ENCODE measurements at places on chromosomes 12 and 14.

GRCh38 chr12:123645878-123646277 is 12.2 kb downstream of the GTF2H3 start:
- DNase-seq: no peak

DNA sequence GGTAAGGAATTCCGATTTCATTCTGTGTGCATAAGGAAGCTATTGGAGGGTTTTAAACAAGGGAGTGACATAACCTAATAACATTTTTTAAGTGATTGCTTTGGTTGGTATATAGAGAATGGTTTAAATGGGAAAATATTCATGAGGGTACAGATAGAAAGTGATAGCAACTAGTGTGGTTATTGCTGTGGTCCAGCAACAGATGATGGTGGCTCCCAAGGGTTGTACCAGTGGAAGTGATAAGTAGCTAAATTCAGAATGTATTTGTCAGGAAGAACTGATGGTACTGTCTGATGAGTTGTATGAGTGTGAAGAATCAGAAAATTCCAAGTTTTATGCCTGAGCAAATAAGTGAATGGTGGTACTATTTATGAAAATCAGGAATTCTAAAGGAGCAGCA is 2.6 kb upstream of the CNOT2 start:
- DNase-seq: no peak

- no peak for DNase-seq
Observed at GRCh38 chr14:63654346-63654745, 12.7 kb upstream of the WDR89 start.

DNA sequence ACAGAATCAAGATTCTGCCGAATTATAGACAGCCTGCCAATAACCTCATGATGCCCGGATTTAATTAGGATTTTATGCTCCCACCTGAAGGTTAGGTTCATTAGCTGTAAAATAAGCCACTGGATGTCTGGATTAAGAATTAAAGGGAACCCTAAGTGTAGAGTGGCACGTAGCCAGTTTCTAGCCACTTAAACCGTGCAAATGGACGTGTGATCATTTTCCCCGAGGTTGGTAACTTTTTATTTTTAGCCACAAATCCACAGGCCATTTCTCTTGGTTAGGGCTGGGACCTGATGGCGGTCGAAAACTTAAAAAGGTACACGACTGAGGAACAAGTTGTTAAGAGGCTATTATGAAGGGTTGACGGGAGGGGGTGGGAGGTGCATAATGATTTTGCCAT is 127.3 kb upstream of the TMPO start:
- DNase-seq: no peak

- no peak for DNase-seq
Observed at GRCh38 chr12:89082370-89082753, 269.9 kb downstream of the DUSP6 start.

- no peak for DNase-seq
Observed at GRCh38 chr12:96422192-96422591, 22.0 kb upstream of the CDK17 start.

DNA sequence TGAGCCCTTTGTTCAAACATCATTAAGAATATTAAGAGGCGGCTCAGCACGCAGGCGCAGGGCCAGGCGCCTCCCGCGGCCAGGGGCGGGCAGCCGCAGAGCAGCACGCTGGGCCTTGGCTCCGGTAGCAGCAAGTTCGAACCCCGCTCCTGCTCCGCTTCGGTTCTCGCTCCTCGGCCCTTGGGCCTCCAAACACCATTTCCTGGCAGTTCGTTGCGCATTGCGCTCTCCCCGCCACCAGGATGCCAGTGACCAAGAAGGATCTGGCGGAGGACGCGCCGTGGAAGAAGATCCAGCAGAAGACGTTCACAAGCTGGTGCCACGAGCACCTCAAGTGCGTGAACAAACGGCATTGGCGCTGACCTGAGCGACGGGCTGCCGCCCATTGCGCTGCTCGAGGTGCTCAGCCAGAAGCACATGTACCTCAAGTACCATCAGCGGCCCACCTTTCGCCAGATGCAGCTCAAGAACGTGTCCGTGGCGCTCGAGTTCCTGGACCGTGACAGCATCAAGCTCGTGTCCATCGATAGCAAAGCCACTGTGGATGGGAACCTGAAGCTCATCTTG is 6.9 kb upstream of the ACVRL1 start:
- no peak for DNase-seq

GRCh38 chr14:97804056-97804455 is 1006.9 kb downstream of the VRK1 start:
- no peak for DNase-seq

- DNase-seq: no peak
Observed at GRCh38 chr14:102278631-102278935, 26.4 kb downstream of the MOK start.

DNA sequence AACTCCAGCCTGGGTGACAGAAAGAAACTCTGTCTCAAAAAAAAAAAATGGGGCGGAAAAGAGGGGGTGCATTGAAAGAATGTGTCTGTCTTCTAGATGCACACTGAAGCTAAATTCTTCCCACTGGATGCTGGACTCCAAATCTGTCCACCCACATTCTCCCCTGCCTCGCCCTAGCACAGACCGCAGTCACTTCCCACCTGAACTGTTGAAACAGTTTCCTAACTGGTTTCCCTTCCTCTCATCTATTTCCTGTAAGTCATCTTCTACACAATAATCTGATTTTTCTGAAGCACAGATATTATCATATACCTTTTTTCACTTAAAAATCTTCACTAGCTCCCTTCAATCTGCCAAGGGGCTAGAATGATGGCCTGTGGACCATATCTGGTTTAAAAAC is 1.5 kb upstream of the HCAR1 start:
- DNase-seq: no peak

GRCh38 chr12:131507094-131507493 is 203.8 kb upstream of the SFSWAP start:
- no peak for DNase-seq

DNA sequence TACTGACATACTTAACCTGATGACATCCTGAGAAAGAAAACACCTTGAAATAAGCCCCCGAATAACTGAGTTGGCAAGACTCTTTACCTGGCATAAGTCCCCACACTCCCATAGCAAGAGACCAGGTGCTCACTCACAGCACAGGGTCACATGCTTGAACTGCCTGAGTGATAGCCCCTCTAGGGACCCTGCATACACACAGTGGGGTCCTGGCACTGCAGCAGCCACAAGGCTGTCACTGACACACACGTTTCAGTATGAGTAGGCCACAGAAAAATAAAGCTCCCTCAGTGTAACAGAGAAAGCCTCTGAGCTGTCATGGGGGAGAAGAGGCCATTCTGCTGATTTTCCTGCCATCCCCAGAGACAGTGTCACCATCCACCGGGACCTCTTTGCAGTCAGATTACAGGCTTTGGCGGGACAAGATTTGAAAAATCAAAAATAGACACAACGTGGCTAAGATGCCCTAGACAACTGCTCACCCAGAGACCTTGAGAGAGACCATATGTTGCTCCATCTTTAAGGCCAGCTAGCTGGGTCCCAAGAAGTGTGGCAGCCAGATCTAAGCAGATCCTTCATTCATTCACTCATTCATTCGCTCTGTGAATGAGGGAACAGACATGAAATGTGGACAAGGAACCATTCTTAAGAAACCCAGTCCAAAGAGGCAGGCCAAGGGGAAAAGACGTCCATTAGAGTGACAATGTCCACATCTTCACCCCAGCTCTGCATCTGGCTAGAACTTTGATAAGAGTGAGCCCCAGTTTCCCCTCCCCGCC is 1.6 kb downstream of the SCARB1 start:
- DNase-seq: no peak

DNA sequence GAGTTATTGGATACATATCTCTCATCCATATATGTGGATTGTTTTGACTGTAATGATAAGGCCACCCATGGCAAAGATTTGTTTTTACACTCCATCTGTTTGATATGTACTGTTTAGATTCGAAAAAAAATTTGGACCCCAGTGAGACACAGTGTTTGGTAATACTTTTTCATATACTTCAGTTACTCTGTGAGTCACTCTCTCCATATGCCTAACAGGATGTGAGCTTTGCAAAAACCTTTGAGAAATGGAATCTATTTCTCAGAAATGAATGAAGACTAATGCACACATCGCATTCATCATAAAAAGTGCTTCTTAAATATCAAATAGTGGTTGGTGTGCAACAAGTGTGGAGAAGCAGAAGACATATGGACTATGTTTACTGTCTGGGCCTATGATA is 781.5 kb downstream of the SLC6A15 start:
- no peak for DNase-seq

DNA sequence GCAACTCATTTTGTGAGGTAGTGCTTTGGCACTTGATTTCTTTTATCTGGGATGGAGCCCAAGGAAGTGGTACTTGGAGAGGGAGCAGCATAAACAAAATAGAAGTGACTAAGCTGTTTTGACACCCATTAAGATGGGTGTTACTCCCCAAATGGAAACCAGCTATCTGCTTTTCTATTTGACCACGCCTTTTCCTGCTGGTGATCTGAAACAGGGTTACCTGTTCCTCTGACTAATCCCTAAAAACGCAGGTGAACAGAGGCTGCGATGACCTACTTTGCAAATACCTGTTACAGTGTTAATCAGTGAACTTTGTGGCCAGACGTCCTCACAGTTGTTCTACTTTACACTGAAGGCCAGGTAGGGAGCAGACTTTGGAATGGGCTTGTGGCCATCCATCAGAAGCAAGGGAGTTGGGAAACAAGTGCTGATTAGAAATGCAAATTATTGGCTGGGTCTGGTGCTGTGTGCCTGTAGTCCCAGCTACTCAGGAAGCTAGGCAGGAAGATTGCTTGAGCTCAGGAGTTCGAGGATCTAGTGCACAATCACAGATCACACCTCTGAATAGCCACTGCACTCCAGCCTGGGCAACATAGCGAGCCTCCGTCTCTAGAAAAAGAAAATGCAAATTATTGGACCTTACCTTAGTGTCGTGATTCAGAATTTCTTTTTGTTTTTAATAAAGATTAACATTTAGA is 58.3 kb upstream of the HECTD1 start:
- no peak for DNase-seq

- DNase-seq: peak; percentile 69
Observed at GRCh38 chr14:100134586-100134985, 24.9 kb downstream of the DEGS2 start.

GRCh38 chr14:28141662-28142061 is 624.9 kb upstream of the FOXG1 start:
- DNase-seq: no peak

GRCh38 chr14:63598807-63599206 is 42.9 kb downstream of the WDR89 start:
- no peak for DNase-seq

GRCh38 chr14:23252006-23252405 is 14.3 kb downstream of the RNF212B start:
- DNase-seq: no peak

DNA sequence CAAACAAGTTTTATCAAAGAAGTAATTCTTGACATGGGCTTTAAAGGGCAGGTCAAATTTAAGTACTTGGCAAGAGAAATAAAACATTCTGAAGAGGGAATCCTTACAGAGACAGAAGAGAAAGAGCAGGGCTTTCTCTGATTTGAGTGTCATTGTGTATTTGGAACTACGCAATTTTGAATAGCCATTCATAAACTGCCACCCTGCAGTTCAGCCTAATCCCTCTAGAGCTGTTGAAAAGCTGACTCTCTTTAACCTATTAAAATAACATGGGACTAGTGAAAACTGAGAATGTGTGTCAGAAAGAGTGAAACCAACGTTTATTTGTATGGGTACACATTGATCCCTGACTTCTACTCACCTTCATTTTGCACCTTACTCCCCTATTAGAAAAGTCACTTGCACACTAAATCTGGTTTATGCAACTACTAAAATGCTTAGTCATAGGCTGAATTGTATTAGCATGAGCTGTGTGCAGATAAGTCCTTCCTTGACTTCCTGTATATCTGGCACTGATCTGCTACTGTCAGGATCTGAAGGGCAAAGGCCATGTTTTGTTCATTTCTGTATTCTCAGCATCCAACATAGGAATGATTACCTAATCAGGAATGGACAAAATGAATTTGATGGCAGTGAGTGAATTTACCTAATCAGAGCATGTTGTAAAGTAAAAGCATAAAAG is 458.9 kb downstream of the NOVA1 start:
- DNase-seq: no peak

DNA sequence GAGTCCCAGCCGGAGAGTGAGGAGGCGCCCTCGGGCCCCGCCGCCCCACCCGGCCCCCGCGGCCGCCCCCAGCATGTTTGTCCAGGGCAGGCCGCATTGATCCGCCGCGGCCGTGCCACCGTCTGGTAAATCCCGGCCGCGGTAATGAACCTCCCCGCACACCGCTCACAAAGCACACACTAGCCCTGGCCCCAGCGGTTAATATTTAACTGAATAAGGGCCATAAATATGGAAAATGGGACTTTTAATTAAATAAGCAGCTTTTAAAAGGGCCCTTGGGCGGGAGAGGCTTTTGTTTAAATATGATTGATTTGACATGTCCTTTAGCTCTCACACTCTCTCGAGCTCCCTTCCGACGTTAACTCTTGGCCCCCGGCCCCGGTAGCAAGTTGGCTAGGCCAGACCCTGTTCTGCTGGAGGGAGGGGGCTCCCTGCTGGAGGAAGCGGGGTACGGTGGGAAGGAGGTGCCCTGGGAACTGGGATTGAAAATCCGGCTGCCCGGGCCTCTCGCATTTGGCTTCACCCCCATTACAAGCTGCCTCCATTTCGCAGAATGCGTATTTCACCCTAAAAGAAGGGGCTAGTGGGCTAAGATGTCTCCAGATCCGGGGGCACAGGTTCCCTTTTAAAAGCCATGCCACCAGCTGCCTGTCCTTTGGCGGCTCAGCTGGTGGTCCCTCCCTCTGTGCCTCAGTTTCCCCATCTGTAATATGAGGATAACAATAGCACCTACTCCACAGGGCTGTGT is 199.8 kb downstream of the RBM19 start:
- DNase-seq: peak; percentile 52

- no peak for DNase-seq
Observed at GRCh38 chr14:86912709-86913108, 1080.3 kb downstream of the GALC start.

GRCh38 chr12:9391815-9392214 is 183.6 kb upstream of the PZP start:
- DNase-seq: no peak

GRCh38 chr14:69240527-69241173 is 19.3 kb upstream of the GALNT16 start:
- no peak for DNase-seq

DNA sequence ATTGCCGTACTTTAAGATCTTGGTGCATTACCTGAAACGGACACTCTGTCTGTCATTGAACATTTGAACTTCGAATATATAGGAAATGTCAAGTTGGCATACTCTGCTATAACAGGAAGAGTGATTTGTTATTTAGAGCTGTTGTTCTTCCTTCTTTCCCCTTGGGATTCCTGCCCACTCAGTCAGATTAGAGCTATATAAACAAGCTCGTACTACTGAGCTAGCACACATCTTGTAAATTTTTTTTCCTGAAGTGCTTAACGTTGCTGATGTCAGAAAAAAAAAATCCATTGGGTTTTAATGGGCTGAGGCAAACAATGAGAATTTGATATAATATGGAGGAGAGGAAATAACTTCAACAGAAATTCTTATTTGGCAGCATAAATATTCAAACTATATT is 26.8 kb downstream of the RGS6 start:
- DNase-seq: peak; percentile 57

All from lung (tissue), 17 donors.